HCEC 1CT (cell line): ENCODE measurements at places on chromosomes 1 and 21.

GRCh38 chr1:38044221-38045215 lies 2.1 kb downstream of the POU3F1 start:
- DNase-seq, result no peak

GRCh38 chr21:17343055-17343454 lies 169.8 kb upstream of the CXADR start:
- no peak for DNase-seq

DNA sequence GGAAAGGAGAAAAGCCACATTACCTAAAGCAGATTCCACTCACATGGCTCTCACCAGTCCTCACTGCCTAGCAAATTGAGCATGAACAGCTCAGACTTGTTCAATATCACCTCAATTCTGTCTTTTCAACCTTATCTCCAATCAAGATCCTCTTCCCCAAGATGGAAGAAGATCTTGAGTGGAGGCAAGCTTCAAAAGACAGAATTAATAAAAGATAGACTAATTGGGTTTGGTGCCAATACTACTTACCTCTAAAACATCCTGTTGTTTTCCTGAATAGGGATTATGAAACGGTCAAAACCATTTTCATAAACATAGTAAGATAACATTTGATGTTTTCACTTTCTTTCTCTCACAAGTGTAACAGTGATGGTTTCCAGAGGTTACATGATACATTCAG lies 349.2 kb upstream of the PLD5 start:
- DNase-seq, result no peak

DNA sequence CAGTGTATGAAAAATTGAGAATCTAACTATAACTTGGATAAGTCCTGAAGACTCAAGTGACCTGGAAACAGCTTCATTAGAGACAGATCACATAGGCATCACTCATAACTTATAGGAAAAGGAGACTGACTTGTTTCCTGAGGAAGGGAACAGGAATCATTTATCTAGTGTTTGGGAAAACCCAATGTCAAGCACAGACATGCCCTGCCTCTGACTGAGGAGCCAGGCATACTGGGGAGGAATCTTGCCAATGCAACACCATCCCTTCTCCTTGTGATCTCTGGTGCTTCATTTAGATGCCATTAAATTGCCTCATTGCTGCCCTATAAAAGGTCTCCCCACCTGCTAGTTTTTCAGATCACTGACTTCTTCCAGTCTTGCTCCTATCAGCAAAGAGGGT lies 10.3 kb downstream of the LCE4A start:
- DNase-seq, result no peak

GRCh38 chr21:35697321-35697808 lies 363.0 kb downstream of the SETD4 start:
- DNase-seq, result no peak

GRCh38 chr1:25338986-25339385 lies 852 bp downstream of the TMEM50A start:
- no peak for DNase-seq

GRCh38 chr1:248630551-248630950 lies 4.3 kb downstream of the OR2T11 start:
- DNase-seq, result no peak

DNA sequence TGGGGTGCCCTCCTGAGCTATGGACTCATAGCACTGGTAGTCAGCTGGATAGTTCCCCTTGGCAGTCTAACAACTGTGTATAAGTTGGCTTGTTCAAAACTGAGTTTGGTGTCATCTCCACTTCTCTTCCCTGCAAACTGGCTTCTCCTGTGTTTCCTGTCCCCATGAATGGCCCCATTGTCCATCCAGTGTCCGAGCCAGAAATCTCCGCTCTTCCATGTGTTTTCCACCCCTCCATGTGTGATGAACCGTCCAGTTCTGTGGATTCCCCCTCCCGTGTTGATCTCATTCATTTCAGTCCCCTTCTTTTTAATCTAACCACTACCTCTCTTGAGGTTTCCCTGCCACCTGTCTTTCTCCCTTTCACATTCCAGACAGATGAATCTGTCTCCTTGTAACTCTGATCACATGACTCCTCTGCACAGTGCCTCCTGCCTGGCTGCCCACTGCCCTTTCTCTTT lies 195.7 kb downstream of the ROR1 start:
- peak; percentile 19 for DNase-seq

DNA sequence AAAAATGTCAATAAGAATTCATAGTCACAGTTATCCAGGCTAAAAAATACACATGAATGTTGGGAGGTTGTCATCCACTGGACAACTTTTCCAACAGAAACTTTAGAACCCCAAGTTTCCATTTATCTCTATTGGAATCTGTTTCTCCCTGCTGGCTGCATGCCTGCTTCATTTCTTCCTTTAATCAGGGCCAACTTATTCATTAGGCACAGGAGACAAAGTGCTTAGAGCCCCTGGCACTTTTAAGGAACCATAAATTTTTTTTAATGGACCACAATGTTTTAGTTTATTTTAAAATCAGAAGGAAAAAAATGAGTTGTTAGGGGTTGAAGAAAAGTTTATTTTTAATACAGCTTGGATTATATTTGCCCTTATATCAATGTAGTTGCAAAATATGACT lies 26.7 kb upstream of the C2CD2 start:
- DNase-seq, result no peak

DNA sequence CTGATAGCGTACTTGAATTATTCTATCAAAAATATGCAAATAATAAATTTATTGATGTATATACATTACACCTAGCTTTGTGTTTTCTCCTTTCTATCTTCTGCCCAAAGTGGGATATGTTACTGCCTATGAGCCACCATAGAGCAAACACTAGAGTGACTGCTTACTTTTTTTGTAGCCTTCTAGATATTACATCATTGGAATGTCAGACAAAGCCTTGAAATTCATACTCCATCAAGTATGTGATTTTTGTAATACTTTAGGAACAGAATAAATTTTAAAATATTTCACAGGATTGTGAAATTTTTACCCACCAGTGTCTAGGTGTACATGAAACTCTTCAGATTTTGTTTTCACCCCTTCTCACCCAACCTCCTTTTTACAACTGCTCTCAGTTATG lies 787.6 kb downstream of the USP25 start:
- no peak for DNase-seq

- DNase-seq, result no peak
Measured at GRCh38 chr1:38735651-38736161, 123.9 kb downstream of the RRAGC start.

DNA sequence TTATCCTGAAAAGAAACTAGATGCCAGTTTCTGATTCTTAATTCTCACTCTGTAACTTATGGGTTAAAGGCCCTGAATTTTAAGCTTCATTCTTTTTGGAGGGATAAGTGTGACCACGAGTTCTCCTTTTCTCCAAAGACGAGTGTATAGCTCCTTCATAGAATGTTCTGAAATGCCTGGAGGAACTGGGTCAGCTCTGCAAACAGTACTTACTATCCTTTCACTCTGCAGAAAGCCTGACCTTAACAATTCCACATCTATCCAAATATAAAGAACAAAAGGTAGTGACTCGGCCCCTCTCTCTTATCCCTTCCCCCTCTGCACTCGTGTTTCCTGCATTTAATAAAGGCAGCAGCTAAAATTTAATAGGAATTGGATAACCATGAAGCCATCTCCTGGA lies 150.5 kb downstream of the LYPLAL1 start:
- DNase-seq, result no peak

- DNase-seq, result no peak
Measured at GRCh38 chr1:17565461-17566252, 26.2 kb downstream of the ARHGEF10L start.

- peak; percentile 52 for DNase-seq
Measured at GRCh38 chr1:171742577-171742922, 685 bp upstream of the VAMP4 start.

- peak; percentile 5 for DNase-seq
Measured at GRCh38 chr21:20971296-20971921, 26.8 kb upstream of the NCAM2 start.

- no peak for DNase-seq
Measured at GRCh38 chr1:53391982-53392381, 64.1 kb upstream of the LRP8 start.

GRCh38 chr1:51072043-51072439 lies 30.0 kb upstream of the C1orf185 start:
- DNase-seq, result no peak

DNA sequence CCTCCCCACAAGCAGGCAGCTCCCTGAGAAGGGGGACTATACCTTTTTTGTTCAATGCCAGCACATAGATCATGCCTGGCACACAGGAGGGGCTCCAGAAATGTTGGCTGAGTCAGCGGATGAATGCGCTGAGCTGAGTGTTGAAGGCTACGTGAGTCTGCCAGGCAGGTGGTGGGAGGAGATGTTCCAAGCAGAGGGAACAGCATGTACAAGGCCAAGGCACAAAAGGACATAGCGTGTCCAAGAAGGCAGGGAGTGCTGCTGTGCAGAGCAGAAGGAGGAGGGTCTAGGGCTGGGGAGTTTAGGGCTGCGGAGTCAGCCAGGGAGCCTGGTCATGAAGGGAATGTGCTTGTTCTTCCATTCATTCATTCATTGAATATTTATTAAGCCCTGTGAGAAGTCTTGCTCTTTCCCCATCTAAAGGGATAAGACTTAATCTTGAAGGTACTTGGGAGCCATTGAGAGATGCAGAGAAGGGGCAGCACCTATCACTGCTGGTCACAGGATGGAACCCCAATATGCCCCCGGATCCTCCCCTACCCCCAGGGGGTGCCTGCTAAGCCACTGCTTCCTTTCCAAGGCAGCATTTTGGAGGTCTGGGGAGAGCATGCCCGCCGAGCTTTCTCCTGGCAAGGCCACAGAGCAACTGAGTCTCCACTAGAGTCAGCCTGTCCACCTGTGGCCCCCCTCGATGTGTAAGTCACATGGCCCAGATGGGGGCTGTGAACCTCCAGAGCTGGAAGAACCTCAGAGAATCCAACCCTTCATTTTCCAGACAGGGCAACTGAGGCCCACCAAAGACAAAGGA lies 31.2 kb upstream of the LAPTM5 start:
- DNase-seq, result no peak

GRCh38 chr1:199404976-199405375 lies 622.5 kb upstream of the NR5A2 start:
- peak; percentile 62 for DNase-seq

- DNase-seq, result no peak
Measured at GRCh38 chr21:42622284-42622683, 31.1 kb upstream of the PDE9A start.

DNA sequence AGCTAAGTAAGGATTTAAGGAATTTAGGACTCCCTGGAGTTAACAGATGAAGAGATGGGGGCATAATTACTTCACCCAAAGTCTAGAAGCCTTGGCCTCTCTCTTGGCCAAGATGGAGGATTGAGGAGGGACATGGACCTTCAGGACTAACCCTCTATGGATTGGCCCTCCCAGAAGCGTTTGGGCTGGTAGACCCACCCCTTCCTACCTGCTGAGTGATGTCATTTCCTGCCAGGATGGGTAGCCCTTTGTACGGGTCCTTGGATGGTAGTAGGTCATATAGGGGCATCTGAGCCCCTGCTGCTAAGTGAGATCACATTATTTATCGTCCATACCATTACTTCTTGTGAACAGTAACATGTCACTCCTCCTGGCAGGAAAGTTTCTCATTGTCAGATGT lies 17.7 kb downstream of the LURAP1 start:
- DNase-seq, result no peak

- no peak for DNase-seq
Measured at GRCh38 chr1:33512226-33513011, 40.0 kb downstream of the ZSCAN20 start.

GRCh38 chr1:56153276-56153675 lies 426.1 kb downstream of the PLPP3 start:
- DNase-seq, result no peak

DNA sequence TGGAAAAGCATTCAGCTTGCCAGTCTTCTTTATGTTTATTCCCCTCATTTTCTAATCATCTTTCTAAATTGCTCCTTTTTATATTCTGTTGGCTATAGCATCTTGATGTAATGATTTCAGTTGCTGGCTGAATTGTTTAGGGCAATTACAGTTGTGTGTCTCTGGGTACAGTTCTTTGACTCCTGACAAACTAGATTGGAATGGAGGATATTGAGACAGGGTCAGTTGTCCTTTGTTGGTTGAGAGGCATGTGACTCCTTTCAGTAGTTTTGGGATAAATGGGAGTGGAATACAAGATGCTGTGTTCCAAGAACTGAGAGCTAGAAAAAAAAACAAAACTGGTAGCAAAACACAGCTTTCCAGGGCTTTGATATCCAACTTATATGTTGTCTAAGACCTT lies 1.5 kb downstream of the CENPF start:
- DNase-seq, result peak; percentile 64
